ENCODE measurements at places on chromosomes 3 and 15.

- DNase-seq = no peak
These were observed 29.0 kb downstream of the ACSBG1 start for GRCh38 chr15:78205337-78205736.

DNA sequence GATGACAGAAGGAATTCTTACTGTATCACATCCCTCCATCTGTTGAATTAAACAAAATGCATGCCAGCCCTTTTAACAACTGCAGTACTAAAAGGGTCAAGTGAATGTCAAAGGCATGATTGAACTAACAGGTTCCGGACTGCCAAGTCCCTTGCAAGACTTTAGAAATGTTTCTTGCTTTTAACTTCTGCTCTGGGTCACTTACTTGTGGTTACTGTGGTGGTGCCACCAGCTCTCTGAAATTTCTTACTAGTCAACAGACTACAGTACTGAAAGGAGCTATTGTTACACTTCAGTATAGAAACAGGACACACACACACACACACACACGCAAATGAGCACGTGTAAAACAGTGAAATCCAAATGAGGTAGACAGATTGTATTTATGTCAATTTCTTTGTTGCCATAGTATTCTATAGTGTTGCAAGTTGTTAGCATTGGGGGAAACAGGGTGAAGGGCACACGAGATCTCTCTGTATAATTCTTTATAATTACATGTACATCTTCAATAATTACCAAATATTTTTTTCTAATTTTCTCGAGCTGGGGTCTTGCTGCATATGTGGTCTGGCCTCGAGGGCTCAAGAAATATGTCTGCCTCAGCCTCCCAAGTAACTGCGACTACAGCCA, 79.9 kb upstream of the SLC25A26 start:
- no peak for DNase-seq

- no peak for DNase-seq
These were observed 139.4 kb downstream of the BBX start for GRCh38 chr3:107662124-107662507.

GRCh38 chr3:46114323-46114988, 87.2 kb upstream of the XCR1 start:
- DNase-seq = no peak

GRCh38 chr3:182717216-182717615, 76.1 kb upstream of the ATP11B start:
- DNase-seq = no peak

- DNase-seq = no peak
These were observed 528 bp upstream of the NIT2 start for GRCh38 chr3:100333970-100334487.

DNA sequence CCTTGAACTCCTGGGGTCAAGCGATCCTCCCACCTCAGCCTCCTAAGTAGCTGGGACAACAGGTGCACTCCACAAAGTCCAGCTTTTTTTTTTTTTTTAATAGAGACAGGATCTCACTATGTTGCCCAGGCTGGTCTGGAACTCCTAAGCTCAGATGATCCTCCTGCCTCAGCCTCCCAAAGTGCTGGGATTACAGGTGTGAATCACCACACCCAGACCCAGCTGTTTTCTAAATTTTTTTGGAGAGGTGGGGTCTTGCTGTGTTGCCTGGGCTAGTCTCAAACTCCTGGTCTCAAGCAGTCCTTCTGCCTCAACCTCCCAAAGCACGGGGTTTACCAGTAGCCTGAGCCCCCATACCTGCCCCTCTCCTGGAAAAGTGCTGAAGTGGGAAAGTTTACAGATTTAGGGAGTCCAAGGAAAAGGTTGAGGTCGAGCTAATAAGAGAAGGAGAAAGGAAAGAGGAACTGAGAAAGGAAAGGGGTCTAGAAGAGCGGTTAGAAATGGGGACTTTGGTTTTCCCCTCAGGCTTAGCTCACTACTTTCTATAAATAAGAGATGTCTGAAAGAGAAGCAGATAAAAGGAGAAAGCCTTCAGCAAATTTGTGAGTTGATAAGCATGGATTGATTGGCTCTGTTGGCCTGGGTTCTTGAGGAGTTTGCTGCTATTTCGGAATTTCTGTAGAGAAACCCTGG, 23.6 kb downstream of the UBE2E1 start:
- DNase-seq = no peak

DNA sequence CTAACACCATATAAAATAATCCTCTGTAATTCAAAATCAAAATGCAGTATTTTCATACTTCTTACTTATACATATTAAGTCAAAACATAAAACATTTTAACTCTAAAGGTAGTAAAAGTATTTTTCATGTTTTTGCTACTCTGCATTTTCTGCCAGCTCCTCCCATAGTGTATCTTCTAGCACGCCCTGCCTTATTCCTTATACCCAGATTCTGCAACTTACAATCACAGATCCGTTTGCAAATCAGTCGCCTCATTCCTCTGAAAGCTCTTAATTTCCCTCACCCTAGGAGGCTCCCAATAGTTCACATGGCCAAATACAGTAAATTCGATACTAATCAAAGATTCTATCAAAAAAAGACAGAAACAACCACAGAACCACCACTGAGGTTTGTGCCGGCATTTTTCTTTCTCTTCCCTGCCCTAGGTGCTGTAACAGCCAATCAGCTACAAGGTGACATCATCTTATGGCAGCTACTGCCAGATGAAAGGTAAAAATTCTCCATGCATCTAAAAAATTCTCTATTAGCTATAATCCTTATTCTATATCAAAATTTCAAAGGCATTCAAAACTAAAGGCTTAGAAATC, 72.9 kb downstream of the CLASP2 start:
- no peak for DNase-seq

- DNase-seq = no peak
These were observed 3.3 kb downstream of the ZWILCH start for GRCh38 chr15:66508293-66508883.

GRCh38 chr3:118977671-118978392, 56.8 kb downstream of the IGSF11 start:
- no peak for DNase-seq

- DNase-seq = no peak
These were observed 101.6 kb upstream of the ANKRD28 start for GRCh38 chr3:15899388-15899787.

- DNase-seq = no peak
These were observed 2.3 kb downstream of the B4GALT4 start for GRCh38 chr3:119238363-119238762.

- DNase-seq = no peak
These were observed 14.1 kb downstream of the UBP1 start for GRCh38 chr3:33426068-33426467.

GRCh38 chr15:78873793-78874765, 1.4 kb downstream of the MORF4L1 start:
- no peak for DNase-seq

DNA sequence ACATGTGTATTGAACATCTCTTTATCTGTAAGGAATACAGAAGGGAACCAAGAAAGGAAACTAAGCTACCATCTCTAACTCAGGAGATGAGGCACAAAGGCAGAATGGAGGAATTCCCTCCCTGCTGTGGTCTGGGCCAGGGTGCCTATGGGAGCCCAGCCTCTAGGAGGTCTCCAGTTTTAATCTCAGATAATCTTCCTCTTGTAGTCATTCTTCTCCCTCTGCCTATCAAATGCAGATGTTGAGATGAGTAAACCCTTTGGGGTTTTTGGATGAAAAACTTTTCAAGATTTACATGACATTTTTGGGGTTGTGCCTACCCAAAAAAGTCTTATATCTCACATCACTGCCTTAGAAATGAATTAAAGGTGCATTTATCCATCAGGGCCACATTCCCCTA, 23.3 kb downstream of the SCG5 start:
- DNase-seq = no peak

DNA sequence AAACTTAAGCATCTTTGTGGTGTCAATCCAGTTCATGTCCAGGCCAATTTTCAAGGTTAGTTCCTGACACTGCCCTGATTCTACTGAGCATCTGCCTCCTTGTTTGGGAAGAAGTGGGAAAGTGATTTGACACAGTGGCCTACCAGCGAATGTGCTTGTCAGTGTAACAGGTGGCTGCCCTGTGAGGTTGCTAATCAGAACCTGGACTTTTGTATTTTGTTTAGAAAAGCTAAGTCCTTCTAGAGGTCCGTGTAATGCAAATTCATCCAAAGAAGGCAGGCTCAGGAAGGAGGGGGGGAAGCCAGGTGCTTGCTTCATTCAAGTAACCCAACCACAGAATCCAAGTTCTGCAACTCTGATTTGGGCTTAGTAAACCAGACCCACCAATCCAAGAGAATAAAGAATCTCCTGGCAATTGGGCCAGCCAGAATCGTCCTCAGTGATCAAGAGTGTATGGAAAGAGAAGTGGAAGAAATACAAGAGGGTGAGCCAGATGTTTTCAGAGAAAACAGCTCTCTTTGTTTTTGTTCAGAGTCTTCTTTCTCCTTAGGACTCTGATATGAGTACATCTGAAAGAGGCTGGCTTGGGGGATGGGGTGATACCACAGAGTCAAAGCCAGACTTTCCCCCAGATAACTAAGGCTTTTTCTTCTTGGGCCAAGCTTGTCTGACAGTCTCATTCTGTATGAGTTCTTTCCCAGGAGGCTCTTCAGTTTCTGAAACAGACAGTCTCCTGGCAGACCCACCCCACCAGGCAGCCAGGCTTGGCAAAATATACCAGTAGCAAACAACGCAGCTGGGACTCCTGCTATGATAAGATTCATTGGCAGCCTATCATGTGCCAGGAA, 508.9 kb upstream of the TBL1XR1 start:
- DNase-seq = no peak

GRCh38 chr3:132209855-132210254, 107.4 kb upstream of the ACP3 start:
- no peak for DNase-seq

GRCh38 chr15:43244092-43244491, 22.6 kb downstream of the TGM5 start:
- no peak for DNase-seq

DNA sequence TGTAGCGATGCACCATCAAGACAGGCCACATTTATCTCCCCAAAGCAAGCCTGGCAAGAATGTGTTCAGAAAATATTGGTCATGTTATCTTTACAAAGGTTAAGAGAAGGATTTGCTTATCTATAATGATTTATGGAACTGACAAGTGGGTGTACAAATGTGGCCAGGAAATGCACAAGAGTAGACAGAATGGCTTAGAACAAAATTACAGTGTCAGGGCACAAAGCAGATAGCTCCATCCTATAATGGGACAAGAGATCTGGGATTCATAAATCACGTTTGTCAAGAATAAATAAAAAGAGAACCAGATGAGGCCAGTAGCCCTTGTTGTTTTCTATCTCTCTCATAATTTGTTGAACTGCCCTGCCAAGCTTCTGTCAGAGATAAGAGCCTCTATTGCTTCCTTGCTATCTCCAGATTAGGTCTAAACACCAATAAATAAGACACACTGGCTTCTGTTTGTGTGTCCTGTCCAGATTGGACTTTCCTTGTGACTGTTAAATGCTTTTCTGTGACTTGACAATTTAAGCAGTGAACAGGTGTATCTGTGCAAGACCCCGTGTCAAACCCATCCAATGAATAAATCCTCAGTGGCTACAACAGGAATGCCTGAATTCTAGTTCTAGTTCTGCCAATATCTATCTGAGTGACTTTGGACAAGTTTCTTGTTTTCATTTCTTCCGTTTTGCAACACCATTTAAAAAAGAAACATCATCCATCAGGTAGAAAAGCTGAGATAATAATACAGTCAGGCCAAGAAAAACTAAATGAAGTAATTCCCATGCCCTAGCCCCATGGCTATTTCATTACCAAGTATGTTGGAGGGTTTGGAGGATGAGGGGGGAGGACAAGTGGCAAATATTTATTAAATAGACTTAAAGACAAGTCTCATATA, 157.2 kb downstream of the DCLK3 start:
- DNase-seq = no peak

- DNase-seq = no peak
These were observed 246.6 kb downstream of the CBLB start for GRCh38 chr3:105622169-105622568.

DNA sequence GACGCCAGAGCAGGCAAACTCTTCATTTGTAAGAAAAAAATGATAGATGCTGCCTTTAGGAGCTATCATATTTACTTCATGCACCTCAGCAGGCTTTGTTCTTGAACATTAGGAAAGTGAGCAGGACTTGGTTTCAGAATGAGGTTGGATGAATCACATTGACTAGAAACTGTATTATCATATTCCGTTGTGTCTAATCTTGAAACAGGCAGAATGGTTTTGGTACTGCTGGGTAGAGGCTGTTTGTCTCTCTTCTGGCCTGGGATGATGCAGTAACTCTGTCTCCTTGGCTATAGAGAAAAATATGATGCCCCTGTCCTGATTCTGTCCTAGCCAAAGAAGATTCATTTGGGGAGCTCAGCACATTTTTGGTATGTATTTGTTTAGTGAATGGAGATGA, 344.2 kb upstream of the GRM7 start:
- DNase-seq = no peak

DNA sequence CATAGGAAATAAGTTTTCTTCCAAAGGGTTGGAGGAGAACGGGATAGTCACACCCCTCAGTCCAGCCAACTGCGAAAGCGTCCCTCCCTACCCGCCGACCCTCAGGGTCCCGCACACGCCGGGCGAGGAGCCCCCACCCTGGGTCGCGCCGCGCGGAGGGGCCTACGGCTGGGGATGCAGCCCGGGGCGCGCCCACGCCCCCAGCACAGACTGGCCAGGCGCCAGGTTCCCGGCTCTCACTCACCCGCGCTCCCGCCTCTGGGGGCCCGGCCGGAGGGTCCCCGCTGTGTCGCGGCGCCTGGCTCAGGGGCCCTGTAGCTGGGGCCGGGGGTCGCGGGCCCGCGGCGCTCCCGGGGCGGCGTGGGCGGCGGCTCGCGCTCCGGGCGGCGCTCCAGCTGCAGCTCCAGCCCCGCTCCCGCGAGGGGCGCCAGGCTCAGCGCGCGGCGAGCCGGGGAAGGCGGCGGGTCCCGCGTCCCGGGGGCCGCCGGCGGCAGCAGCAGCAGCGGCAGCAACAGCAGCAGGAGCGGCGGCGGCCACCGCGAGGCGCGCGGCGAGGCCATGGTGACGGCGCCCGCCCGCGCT, 375 bp downstream of the HEG1 start:
- DNase-seq = no peak

DNA sequence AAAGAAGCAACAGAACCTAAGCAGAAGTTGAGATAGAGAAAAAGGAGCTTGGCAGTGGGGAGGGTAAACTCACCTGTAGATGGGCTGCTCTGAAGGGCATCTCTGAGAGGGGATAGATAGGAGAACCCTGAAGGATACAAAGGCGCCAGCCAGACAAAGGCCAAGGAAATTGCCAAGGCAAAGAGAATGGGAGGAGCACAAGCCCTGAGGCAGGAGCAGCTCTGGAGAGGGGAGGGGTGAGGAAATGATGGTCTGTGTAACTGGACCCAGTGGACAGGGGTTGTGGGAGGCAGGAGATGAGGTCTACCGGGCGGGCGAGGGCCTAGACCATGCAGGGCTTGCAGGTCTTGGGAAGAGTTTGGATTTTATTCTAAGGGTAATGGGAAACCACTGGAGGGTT, 2.3 kb upstream of the PDIA5 start:
- DNase-seq = no peak

Measured in NCI-H524 treated with DMSO at 0.1 percent for 48 hours (cell line).